ENCODE measurements at places on chromosomes 7 and 10.

GRCh38 chr10:69315610-69316312, 37.5 kb downstream of the HK1 start:
- DNase-seq: no peak

- no peak for DNase-seq
These were observed 135.9 kb upstream of the EEPD1 start for GRCh38 chr7:36017111-36017510.

DNA sequence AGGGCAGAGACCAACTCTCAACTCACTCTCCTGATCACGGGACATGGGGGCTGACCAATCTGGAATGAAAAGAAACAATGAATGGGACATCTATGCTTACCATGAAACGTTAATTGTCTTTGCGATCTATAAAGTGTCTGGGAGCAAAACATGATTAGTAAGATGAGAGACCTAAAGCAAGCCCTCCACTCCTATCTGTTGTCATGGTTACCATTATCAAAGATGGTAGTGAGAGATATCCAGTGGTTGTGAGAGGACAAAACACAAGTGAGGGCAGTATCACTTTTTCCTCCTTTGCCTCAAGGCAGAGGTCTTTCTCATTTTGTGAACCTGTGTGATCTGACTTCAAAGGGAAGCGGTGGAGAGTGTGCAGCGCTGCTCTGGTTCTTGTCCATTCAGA, 130.1 kb downstream of the LSM5 start:
- no peak for DNase-seq

DNA sequence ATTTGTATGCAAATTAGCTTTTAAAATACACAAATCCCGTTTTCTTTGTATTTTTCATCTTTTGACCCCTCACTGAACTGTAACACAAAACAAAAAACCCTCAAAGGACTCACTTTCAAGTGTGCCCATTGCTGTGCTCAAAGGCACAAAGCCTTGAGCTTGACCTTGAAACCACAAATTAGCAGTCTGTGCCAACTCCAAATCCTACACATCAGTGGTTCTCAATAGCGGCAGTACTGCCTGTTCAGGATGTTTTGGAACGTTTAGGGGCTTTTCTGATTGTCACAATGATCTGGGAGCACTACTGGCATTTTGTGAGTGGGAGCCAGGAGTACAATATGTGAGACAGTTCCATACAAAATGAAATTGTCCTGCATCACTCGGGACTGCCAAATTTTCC, 55.5 kb downstream of the KDM7A start:
- DNase-seq: no peak

DNA sequence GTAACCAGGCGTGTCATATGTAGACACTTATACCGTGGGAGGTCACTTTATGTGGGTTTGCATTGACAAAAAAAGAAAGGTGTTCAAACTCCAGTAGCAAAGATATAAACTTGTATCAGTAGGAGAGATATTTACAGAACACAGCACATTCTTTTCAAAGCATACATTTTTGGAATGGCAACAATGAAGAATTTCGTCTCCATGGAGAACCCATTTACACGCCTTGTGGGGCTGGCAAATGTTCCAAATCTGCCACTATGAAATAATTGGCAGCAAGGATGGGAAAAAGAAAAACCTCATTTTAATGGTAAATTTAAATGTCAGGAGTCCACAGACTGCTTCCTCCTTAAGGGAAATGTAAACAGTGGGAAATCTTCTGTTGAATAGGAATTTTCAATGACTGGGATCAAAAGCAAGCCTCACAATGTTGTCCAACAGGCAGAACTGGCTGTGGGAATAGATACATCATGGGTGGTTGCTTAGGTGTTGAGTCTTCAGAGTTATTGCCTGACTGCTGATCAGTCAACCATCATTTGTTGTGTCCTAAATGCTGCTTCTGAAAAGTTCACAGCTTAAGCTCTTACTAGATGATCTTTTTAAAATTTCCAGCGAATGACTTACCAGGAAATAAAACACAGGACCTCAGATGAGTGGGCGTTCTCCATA, 256.6 kb upstream of the SEMA3C start:
- DNase-seq: no peak

GRCh38 chr10:69375307-69376151, 41.2 kb downstream of the TACR2 start:
- no peak for DNase-seq

GRCh38 chr7:51950813-51951212, 634.2 kb upstream of the COBL start:
- no peak for DNase-seq

GRCh38 chr10:75648854-75649253, 217.4 kb downstream of the LRMDA start:
- no peak for DNase-seq
